GM12892 (cell line): ENCODE measurements at places on chromosomes 16 and 17.

GRCh38 chr17:10652984-10653659, 4.0 kb downstream of the MYH3 start:
- DNase-seq = no peak

GRCh38 chr17:40559954-40560591, 5.2 kb downstream of the CCR7 start:
- peak; percentile 74 for DNase-seq

- DNase-seq = no peak
Observed at GRCh38 chr16:56856876-56857447, 8.0 kb upstream of the SLC12A3 start.

GRCh38 chr16:4790871-4791270, 2.7 kb upstream of the SEPTIN12 start:
- no peak for DNase-seq

DNA sequence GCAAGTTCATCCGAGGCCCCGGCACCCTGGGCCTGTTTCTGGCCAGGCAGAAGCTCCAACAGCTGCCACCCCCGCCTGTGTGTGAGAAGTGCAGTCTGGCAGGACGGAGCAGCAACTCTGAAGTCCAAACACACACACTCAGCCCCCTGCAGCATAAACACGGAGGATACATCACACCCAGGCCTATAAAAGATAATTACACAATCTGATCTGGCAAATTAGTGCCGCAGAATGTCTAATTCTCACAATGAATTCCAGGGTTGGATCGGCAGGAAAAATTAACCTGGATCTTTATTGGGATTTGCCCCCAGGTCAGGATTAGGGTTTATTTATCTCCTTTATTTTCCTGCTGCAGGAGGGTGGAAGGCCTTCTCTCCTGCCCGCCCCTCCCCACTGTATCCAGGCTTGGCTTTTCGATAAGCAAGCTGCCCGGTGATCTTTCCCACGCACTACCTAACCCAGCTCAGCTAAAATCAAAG, 311.4 kb downstream of the SOX9 start:
- no peak for DNase-seq

DNA sequence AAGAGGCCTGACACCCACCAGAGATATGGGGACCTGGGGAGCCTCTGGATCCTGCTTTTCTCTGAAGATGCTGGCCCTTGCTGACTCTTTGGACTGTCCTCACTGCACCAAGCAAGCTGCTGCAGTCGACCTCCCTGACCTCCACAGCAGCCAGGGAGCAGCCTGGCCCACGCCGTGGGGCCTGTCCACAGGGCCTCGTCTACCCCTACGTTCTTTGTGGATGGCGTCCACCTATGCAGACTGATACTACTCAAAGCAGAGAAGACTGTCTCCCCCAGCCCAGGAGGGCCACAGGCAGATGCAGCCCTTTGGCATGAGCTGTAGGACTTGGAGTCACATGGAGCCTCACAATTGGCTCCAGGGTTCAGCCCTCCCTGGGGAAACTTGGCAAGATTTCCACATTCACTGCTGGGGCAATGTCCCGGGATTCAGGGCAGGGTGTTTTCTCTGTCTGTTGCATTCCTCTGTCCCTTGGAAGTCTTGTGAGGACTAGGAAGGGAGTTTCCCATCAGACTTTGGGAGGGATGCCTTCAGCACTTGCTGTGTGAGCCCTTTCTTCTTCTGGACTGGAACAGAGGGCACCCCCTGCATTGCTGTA, 152.2 kb downstream of the NTN1 start:
- DNase-seq = no peak

- DNase-seq = peak; percentile 74
Observed at GRCh38 chr16:29663016-29663806, at the start of gene SPN. SPN (plus strand) TSS chr16:29663247; CDS start chr16:29663729, 482 bp downstream.

- DNase-seq = no peak
Observed at GRCh38 chr17:18866866-18867813, 9.2 kb downstream of the PRPSAP2 start.

DNA sequence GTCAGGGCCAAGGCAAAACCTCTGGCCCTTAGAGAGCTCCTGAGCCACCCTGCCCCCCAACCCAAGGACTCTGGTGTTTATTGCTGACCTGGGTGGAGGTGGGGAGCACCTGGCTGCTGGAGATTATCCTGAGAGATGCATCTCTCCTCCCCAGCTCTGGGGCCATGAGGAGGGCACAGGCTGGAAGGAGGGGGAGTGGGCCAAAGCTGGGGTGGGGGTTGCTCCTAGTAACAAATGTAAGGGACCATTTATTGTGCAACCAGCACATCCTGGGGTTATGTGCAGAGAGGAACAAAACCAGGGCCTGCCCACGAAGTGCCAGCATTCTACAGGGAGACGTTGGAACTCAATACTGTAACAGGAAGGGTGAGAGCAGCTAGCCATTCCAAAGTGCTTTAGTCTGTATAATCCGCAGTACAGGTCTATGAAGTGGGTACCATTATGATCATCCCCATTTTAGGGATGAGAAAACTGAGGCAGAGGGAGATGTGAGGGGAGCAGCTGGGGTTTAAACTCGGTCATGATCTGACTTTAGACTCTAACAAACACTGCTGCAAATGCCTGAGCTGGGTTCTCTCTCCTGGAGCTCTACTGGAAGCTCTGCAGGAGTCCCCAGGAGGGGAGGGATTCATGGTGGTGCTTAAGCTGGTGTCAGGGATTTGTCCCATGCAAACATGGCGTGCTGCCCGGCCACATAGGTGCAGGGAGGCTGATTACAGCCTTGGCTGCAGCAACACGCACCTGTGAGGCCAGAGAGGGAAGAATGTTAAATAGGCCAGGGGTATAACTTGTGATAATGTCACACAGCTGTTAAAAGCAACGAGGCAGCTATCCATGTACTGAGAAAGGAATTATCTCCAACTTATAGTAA, 1.4 kb upstream of the RHBDF2 start:
- DNase-seq = no peak

- no peak for DNase-seq
Observed at GRCh38 chr16:56203052-56203451, 11.8 kb downstream of the GNAO1 start.

DNA sequence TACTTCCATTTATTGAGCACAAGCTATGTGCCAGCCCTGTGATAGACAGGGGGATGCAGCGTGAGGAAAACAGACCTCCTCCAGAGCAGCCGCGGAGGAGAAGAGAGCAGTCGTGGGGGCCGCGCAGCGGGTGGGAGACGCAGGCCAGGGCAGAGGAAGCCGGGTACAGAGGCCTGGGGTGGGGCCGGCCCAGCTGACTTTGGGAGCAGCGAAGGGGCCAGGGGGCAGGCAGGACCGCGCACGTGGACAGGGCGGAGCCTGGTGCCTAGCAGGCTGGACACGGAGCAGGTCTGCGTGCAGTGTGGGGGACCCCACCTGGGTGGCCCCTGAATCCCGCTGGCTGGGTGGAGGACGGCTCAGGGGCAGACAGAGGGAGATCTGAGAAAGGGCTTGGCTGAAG, 46.2 kb downstream of the ZFPM1 start:
- no peak for DNase-seq

GRCh38 chr17:9230346-9230745, 209.0 kb downstream of the NTN1 start:
- DNase-seq = no peak

GRCh38 chr17:43477832-43478634, 5.7 kb upstream of the DHX8 start:
- DNase-seq = no peak

- no peak for DNase-seq
Observed at GRCh38 chr17:82033359-82034085, 2.0 kb downstream of the RAC3 start.

GRCh38 chr17:9700754-9701476, 55.6 kb downstream of the USP43 start:
- DNase-seq = no peak

GRCh38 chr17:36723459-36724025, 122.2 kb downstream of the MRM1 start:
- no peak for DNase-seq

- DNase-seq = no peak
Observed at GRCh38 chr17:4675791-4676190, 28.1 kb downstream of the PELP1 start.

- no peak for DNase-seq
Observed at GRCh38 chr17:48238933-48239602, 131.5 kb downstream of the SNX11 start.

DNA sequence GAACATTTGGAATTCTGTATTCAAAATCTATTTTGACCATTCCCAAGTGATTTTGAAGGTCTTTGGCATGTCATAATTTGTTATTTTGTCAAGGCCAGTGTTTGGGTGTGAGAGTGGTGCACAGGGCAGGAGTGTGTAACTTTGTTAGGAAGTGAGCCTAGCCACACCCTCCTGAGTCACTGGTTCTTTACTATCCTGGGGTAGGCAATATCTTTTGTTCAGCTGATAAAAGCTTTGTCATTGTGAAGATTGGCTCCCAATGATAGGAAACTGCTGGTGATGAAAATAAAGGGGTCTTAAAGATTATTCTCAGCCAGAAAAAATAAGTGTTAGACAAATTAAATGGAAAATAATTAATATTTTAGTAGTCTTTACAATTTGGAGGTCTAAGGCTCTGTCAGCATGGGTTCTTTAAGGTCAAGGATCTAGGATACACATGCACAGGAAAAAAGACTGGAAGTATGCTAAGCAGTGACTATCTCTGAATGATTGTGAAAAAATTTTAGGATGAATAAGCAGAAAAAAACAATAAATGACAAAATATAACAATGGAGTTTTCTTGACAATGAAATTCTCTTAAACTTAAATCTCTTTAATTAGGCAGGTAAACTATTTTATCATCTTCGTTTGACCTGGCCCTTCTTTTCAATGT, 5.1 kb downstream of the UBN1 start:
- DNase-seq = no peak
